ENCODE measurements at places on chromosomes 7 and 10.

DNA sequence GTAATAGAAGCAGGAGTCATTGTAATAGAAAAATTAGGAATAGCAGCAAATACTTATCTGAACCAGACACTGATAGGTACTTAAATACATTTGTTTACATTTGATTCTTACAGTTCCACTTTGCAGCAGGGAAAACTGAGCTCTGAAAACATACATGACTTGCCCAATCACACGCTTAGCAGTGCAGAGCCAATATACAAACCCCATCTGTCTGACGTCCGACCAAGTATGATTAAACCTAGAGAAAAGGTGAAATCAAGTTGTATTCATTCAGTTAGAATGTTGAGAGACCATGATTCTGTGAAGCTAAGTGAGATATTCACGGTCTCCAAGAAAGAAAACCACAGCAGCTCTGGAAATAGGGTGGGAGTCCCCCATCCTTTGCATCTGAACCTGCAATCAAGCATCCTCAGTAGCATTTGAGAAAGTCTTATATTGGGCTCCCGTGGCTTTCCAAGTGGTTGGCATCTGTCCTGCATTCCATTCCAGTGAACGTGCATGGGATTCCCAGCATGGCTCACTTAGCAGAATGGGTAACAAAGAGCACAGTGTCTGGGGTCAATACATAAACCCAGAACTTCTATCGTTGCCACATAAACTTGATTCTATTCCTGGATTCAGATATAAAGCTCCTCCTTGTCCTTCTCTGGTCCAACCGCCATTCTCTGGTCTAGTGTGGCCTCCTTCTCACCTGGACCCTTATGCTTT is 148.7 kb upstream of the RSU1 start:
- no peak for DNase-seq

- DNase-seq: no peak
Measured at GRCh38 chr7:155469-155900, 36.9 kb upstream of the FAM20C start.

GRCh38 chr10:35413985-35414861 is 77.9 kb downstream of the CCNY start:
- DNase-seq: no peak

GRCh38 chr7:6032167-6032566 is 991 bp downstream of the ANKRD61 start:
- DNase-seq: no peak

DNA sequence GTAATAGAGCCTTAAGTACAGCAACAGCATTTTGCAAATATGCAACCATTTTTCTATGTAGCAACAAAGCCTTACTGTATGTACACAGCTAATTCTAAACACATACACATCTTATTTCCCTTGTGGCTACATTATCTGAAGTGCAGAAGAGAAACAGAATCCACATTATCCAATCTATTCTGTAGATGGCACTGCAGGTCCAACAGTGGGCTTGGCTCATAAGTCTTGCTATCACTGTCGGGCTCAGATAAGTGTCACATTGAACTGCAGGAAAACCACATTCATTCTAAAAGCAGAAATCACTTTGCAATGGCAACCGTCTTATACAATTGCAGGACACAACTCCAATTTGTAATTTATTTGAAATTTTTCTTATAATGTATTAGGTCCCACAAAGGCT is 109.8 kb upstream of the NOBOX start:
- no peak for DNase-seq

DNA sequence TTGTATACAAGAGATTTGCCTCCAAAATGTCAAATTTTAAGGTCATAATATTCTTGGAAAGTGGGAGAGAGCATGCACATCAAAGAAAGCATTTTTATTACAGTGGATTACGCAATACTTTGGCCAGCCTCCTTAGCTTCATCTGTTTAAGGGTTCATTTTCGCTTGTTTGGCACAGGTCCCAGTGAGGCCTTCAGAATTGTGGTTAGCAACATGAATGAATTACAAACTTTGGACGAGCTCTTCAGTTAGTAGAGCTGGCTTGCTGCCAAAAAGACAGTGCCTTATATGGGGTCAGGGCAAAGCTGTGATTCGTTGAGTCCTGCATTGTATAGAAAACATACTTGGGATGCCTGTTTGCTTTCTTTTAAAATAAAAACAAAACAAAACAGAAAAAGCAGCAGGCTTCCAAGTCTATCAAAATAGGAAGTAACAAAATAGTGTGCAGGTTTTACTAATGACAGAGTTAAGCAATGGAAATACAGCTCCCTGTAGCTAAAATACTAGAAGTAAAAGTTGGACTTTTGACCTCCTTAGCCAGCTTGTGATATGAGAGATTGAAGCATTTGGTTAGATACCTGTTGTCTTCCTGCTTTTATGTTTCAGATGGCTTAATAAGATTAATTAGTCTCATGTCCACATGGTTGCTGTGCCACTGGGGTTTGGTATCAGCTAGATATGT is 190.8 kb downstream of the MLLT10 start:
- DNase-seq: peak; percentile 34

DNA sequence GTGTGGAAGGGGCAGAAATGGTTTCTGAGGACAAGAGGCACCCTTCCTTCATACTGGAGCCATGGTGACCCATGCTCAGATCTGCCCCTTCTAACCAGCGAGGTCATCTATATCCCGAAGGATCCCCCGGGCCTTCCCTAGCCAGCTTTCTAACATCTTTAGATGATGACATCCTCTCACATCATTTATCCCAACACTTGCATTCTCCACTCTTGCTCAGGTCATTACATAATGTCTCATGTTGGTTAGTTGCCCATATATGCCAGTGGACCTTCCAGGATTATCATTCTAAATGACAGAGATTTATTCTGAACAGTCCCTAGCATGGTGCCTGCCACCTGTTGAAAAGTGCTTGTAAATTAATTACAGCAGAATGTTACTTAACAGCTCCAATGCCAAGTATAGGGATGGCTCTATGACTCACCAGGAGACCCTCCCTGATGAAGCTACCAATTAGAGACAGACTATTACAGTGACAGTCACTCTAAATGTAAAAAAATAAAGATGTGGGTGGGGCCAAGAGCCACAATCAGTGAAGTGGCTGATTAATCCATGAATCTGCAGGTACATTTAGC is 22.6 kb upstream of the ABLIM1 start:
- no peak for DNase-seq

GRCh38 chr7:35727571-35727970 is 32.6 kb upstream of the HERPUD2 start:
- DNase-seq: no peak

- no peak for DNase-seq
Measured at GRCh38 chr10:75475460-75476182, 44.2 kb downstream of the LRMDA start.

DNA sequence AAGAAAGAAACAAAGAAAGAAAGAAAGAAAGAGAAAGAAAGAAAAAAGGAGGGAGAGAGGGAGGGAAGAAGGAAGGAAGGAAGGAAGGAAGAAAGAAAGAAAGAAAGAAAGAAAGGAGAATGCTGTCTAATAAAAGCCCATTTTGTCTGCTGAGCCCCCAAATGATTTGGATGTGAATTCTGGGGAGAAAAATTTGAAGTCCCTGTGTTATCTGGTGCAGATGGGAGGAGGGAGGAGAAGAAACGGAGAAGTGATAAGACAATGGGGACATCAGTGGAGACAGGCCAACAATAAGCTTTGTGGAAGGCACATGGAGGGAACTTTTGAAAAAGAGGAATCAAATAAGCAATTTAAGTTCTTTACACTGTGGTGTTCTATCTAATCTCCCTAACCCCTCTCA is 24.6 kb upstream of the TMEM273 start:
- no peak for DNase-seq

GRCh38 chr7:156493942-156494341 is 146.6 kb upstream of the RNF32 start:
- DNase-seq: no peak

DNA sequence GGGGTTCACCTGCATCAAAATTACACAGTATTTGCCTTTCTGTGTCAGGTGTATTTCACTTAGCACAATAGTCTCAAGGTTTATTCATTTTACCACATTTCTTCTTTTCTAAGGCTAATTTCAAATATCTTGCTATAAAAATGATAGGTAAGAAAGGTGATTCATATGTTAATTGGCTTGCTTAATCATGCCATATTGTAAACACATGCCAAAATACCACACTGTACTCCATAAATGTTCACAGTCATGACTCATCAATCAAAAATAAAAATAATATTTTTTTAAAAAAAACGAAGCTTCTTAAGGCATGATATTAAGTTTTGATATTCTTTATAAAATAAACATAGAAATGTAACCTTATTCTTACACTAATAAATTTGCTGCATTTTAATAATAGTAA is 947.1 kb downstream of the GRM8 start:
- no peak for DNase-seq

- peak; percentile 17 for DNase-seq
Measured at GRCh38 chr7:74306004-74306729, 17.0 kb downstream of the CLIP2 start.

GRCh38 chr7:124276005-124276622 is 243.2 kb upstream of the TMEM229A start:
- no peak for DNase-seq

GRCh38 chr7:68411742-68412141 is 1186.5 kb upstream of the AUTS2 start:
- no peak for DNase-seq

GRCh38 chr7:100860702-100861615 is 6.2 kb upstream of the TRIP6 start:
- DNase-seq: no peak

- no peak for DNase-seq
Measured at GRCh38 chr7:57203161-57203791, 71.0 kb upstream of the ZNF479 start.

DNA sequence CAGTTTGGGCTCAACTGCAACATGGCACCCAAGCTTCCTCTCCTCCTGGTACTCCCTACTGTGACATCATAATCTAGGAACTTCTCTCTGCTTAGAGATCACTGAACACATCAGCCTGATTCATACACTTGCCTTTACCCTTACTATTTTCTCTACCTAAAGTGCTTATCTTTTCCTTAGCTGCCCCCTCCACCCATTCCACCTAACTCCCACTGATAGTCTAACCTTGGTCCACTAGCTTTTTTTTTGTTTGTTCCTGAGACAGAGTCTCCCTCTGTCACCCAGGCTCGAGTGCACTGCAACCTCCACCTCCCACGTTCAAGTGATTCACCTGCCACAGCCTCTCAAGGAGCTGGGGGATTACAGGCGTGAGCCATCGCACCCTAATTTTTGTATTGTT is 15.9 kb downstream of the CUL2 start:
- no peak for DNase-seq

GRCh38 chr7:81321949-81322348 is 403.1 kb upstream of the SEMA3C start:
- no peak for DNase-seq

Measured in naive thymus-derived CD8-positive, alpha-beta T cell (primary cell).